Sciatic nerve (tissue), 2 donors: ENCODE measurements at places on chromosomes 6 and 20.

DNA sequence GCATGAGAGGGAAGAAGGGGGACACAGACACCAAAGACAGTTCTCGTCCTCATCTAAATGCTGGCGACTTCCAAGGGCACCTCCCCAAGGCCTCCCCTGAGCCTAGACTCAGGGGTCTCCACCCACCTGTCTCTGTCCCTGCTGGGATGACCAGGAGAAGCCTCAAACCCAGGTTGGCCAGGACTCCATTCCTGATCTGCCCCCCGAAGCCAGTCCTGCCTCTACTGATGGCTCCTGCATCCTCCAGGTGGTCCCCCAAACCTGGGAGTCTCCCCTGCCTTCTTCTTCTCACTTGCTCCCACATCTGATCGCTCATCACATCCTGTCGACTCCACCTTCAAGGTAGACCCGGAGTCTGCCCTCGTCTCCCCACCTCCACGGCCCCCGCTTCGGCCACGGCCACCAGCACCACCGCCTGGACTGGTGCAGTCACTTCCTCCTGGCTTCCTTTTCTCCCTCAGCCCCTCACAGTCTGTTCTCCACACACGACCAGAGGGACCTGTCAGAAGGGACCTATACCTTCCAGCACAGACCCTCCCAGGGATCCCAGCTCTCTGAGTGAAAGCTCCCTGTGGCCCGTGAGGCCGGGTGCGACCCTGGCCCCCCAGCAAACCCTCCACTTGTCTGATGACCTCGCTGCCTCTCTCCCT is 92.1 kb downstream of the CEBPB start:
- DNase-seq = no peak

GRCh38 chr20:52975029-52975732 is 3.0 kb downstream of the TSHZ2 start:
- no peak for DNase-seq

GRCh38 chr20:11687546-11688292 is 230.0 kb upstream of the BTBD3 start:
- no peak for DNase-seq

- DNase-seq = no peak
Measured at GRCh38 chr20:58478141-58478805, 36.9 kb downstream of the APCDD1L start.

GRCh38 chr20:49484180-49485140 is 2.0 kb upstream of the KCNB1 start:
- peak; percentile 85 for DNase-seq

DNA sequence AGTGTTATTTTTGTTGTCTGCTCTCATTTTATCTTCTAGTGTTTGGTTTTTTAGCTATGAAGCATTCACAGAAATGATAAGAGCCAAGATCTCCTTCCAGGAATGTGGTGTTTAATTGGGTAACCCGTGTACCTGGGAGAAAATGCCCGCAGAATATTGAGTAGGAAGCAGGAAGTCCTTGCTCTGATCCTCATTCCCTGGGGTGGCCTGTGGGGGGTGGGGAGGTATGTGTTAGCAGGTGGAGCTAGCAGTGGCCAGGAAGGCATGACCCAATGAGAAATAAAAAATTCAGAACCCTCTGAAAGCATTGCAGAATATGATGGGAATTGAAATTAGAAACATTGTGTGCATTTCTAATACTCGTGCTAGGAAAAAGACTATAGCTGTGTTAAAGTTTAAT is 100.8 kb downstream of the DTD1 start:
- DNase-seq = no peak

DNA sequence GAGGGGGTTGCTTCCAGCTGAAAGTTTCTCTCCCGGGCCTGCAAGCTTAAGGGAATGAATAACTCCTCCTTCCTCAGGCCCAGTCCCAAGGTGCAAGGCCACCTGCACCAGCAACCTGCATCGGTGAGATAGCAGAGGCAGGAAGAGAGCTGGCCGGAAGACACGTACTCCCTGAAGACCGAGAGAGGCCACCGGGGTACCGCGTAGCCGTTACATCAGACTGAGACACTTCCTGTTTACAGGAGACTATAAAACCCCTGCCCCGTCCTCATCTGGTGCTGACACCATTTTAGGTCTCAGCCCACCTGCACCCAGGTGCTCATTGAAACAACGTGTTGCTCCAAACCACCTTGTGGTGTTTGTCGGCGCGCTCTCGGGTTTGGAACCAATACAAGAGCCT is 60.5 kb upstream of the PRND start:
- DNase-seq = no peak

- no peak for DNase-seq
Measured at GRCh38 chr20:63541371-63541770, 4.2 kb upstream of the PTK6 start.

DNA sequence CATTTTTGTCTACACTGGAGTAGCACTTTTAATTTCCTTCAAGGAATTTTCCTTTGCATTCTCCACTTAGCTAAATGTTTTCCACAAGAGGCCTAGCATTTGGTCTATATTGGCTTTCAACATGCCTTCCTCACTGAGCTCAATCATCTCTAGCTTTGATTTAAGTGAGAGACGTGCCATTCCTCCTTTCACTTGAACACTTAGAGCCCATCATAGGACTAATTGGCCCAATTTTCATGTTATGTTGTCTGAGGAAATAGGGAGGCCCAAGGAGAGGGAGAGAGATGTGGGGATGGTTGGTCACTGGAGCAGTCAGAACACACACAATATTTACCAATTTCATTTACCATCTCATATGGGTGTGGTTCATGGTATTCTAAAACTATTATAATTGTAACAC is 645.0 kb downstream of the PRKN start:
- no peak for DNase-seq

DNA sequence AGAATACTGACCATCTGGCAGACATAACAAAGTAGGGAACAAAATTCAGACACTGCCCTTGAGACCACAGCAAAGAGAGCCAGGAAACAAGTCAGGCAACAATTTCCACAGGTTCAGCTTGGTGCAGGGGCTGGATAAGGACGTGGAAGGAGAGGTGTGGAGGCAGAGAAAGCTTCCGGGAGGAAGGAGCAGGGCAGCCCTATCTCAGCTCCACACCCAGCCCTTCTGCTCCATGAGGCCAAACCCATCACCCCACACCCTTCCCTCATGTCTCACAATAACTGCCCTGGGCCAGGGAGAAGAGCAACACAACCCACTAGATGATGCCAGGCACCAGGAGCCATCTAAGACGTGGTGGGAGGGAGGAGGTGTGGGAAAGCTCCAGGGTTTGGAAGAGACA is 5.8 kb downstream of the SNHG17 start:
- DNase-seq = no peak

DNA sequence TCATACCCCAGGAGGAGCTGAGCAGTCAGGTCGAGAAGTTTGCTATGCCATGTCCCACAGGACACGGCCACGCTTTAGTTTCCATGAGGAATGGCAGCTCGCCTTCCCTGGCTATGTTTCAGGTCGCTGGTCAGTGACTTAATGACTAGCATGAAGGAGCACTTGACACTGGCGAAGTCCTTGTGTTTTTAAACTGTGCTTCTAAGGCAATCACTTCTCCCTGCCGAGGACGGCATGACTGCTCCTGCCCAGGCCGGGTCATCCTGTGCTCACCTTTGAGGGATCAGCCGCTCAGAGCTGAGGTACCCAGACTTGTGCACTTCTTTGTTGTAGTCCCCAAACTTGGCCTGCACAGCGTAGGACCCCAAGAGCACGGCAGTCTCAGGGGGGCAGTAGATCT is 34.1 kb downstream of the EZR start:
- DNase-seq = no peak

DNA sequence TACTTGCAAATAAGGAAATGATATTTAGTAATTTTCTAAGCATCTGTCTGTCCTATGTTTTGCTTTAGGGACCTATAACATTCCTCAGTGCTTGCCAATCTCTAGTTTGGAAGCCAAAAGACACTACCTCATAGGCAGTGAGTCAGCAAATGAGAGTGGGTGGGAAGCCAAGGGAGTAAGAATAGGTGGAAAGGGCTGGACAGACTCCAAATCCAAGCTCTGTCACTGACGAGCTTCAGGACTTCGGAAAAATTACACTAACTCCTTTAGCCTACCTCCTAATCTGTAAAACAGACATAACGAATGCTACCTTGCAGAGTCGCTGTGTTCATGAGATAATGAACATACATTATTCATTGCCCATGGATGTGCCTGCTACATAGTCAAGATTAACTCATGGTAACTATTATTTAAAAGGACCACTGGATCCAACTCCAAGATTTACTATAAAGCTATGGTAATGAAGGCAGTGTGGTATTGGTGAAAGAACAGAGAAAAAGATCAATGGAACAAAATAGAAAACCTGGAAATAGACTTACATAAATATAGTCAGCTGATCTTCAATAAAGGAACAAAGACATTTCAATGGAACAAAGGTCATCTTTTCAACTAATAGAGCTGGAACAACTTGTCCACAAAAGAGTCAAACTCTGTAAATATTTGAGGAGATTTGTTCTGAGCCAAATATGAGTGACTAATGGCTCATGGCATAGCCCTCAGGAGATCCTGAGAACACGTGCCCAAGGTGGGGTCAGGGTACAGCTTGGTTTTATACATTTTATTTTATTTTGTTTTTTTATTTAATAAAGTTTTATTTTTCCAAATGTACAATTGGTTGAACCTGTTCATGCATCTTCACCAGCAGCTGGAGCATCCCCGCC is 64.1 kb downstream of the FAM50B start:
- DNase-seq = peak; percentile 70

GRCh38 chr6:142823256-142823902 is 121.6 kb downstream of the HIVEP2 start:
- no peak for DNase-seq

GRCh38 chr20:16434062-16434664 is 139.1 kb downstream of the KIF16B start:
- DNase-seq = peak; percentile 61

GRCh38 chr6:87907521-87907920 is 140.1 kb upstream of the SPACA1 start:
- no peak for DNase-seq

- DNase-seq = no peak
Measured at GRCh38 chr20:43789593-43789992, 62.8 kb upstream of the GTSF1L start.

DNA sequence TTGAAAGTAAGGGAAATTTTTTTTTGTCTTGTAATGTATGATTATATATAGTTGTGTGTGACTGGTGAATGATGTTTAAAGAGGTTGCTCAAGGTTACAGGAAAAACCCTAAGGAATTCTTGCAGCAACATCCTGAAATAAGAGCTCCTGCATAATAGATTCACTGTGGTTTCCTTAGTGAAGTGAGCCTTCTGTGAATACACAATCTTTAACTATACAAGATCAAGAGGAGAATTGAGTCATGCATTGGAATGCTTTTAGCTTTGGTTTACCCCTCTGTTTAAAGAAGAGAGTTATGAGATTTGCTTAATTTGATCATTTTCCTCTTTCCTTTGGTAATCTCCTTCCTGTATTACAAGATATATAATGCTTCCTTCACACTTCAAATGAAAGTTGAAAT is 141.6 kb upstream of the EYA4 start:
- DNase-seq = no peak

DNA sequence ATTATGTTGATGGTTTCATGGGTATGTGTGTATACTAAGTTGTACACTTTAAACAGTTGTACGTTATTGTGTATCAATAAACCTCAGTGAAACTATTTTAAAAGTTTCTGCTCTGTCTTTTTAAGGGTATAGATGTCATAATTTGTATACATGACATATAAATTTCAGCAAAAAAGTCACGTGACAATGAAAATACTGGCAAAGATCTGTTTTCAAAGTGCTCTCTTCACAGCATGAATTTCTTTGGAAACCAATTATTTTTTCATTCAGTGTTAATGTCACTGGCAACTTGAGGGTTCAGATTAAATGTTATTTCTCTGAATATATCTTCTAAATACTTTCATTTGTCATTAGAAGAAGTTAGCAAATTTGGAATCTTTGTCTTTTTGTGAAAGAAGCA is 91.7 kb upstream of the C6orf118 start:
- DNase-seq = no peak

GRCh38 chr20:50415021-50415515 is 95.1 kb upstream of the PTPN1 start:
- no peak for DNase-seq

GRCh38 chr6:128573036-128573435 is 52.6 kb upstream of the PTPRK start:
- DNase-seq = no peak

DNA sequence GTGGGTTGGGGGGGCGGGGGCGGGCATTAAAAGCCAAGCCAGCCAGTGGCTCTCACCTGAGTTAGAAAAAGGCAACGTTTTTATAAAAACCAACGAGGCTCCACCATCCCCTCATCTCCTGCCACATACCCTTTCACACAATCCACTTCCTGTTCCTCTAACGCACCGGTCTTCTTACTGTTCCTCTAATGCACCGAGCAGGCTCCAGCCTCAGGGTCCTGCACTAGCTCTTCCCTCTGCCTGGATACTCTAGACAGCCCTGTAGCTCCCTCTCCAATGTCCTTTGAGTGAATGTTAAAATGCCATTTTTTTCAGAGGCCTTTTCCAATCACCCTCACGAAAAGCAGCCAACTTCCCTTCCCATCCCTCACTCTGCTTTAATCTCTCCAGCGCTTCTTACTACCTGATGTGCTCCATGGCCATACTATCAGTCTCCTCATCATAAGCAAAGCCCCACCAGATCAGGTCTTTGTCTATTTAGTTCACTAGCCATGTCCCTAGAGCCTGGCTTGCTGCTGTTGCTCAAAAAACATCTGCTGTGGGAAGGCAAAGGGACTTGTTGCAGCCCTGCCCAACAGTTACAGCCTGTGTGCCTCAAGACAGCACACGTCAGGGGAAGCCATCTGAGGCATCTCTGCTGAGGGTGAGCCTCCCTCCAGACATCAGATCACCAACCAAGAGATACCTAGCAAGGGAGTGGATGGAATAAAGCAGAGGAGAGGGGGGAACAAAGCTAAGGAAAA is 3.9 kb downstream of the FKBP1A start:
- no peak for DNase-seq

GRCh38 chr6:122128445-122128844 is 271.0 kb upstream of the HSF2 start:
- no peak for DNase-seq

GRCh38 chr6:134746140-134746539 is 203.8 kb downstream of the ALDH8A1 start:
- no peak for DNase-seq

DNA sequence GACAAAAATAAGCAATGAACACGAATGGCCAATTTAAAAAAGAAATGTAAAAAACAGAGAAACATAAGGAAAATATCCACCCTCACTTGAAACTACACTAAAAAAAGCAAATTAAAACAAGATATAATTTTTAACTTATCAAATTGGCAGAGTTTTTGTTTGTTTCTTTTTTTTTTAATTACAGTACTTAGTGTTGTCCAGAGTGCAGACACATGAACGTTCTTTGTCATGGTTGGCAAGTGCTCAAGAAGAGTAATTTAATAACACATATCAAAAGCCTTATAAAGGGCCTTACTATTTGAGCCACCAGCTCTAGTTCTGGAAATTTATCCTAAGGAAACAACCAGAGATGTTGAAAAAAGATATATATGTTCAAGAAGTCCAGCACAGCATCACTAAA is 142.3 kb downstream of the ATXN1 start:
- DNase-seq = no peak

- DNase-seq = no peak
Measured at GRCh38 chr20:58746620-58747019, 54.0 kb downstream of the NPEPL1 start.
